A375 (cell line): ENCODE measurements at places on chromosomes 6 and 20. TPM values are rescaled to one million over a fixed set of nuclear protein-coding genes. Genes with fewer than 3 reads are reported as not detected.

DNMT3B gene
- total RNA-seq: 2.8 and 4.1 TPM in 2 replicates

TCF15 gene
- total RNA-seq: 1.1 and 1.5 TPM in 2 replicates

TRAPPC3L gene
- total RNA-seq: not detected in 2 replicates

C4A gene
- 0.94 and 2.3 TPM in 2 replicates for total RNA-seq

ZBTB12 gene
- 5.6 and 6.4 TPM in 2 replicates for total RNA-seq

KCNS1 gene
- total RNA-seq: not detected in 2 replicates

COL21A1 gene
- 0.13 and 0.53 TPM in 2 replicates for total RNA-seq

TCF19 gene
- 32.8 and 38.1 TPM in 2 replicates for total RNA-seq

NRSN1 gene
- not detected in 2 replicates for total RNA-seq

TRMT6 gene
- total RNA-seq: 46.5 and 54.6 TPM in 2 replicates

FAM8A1 gene
- total RNA-seq: 5.0 and 6.1 TPM in 2 replicates

MLIP gene
- total RNA-seq: 0.49 TPM in 1 of 2 replicates, not detected in the other

PIM1 gene
- 14.0 and 18.5 TPM in 2 replicates for total RNA-seq

DEFB116 gene
- total RNA-seq: not detected in 2 replicates

BACH2 gene
- total RNA-seq: 1.1 and 2.7 TPM in 2 replicates

TRIM10 gene
- not detected in 2 replicates for total RNA-seq

TMEM200A gene
- 0.75 and 1.1 TPM in 2 replicates for total RNA-seq

RHAG gene
- not detected in 2 replicates for total RNA-seq

NKAIN4 gene
- 0.32 TPM in 1 of 2 replicates, not detected in the other for total RNA-seq

MCHR2 gene
- total RNA-seq: not detected in 2 replicates

FOXF2 gene
- 3.1 and 3.8 TPM in 2 replicates for total RNA-seq

ENPP3 gene
- 0.26 and 0.80 TPM in 2 replicates for total RNA-seq

SCUBE3 gene
- total RNA-seq: 0.82 and 1.0 TPM in 2 replicates

NKAPL gene
- total RNA-seq: not detected in 2 replicates

ADAM33 gene
- not detected in 2 replicates for total RNA-seq

BNIP5 gene
- total RNA-seq: not detected in 2 replicates

NRN1 gene
- total RNA-seq: 4.0 and 6.1 TPM in 2 replicates

PNPLA1 gene
- not detected in 2 replicates for total RNA-seq

PTK7 gene
- 25.7 and 27.3 TPM in 2 replicates for total RNA-seq

LHFPL5 gene
- not detected in 2 replicates for total RNA-seq

GNMT gene
- total RNA-seq: 0.57 TPM in 1 of 2 replicates, not detected in the other

ISM1 gene
- total RNA-seq: 0.03 and 0.08 TPM in 2 replicates

ZBP1 gene
- total RNA-seq: not detected in 2 replicates

DLK2 gene
- 4.9 and 7.1 TPM in 2 replicates for total RNA-seq

GRM1 gene
- not detected in 2 replicates for total RNA-seq

HLA-DRB5 gene
- 40.7 and 40.9 TPM in 2 replicates for total RNA-seq

NOTCH4 gene
- 4.6 and 4.7 TPM in 2 replicates for total RNA-seq

C6orf132 gene
- not detected in 2 replicates for total RNA-seq

BLTP3A gene
- 9.7 and 13.0 TPM in 2 replicates for total RNA-seq

RAD21L1 gene
- not detected in 2 replicates for total RNA-seq

TFAP2A gene
- total RNA-seq: 11.0 and 12.1 TPM in 2 replicates

KIF6 gene
- total RNA-seq: 2.5 and 2.7 TPM in 2 replicates

ADISSP gene
- 50.1 and 55.5 TPM in 2 replicates for total RNA-seq

TMEM170B gene
- total RNA-seq: 0.57 and 0.80 TPM in 2 replicates

CGA gene
- total RNA-seq: not detected in 2 replicates

SLC17A3 gene
- total RNA-seq: not detected in 2 replicates

C20orf204 gene
- total RNA-seq: 1.8 and 2.1 TPM in 2 replicates

HRH3 gene
- not detected in 2 replicates for total RNA-seq

HNF4A gene
- total RNA-seq: not detected in 2 replicates

CEP57L1 gene
- 12.5 and 13.2 TPM in 2 replicates for total RNA-seq

CDKN1A gene
- 85.1 and 95.9 TPM in 2 replicates for total RNA-seq

GPR31 gene
- not detected in 2 replicates for total RNA-seq

ESR1 gene
- not detected in 2 replicates for total RNA-seq

DDO gene
- 2.4 and 2.9 TPM in 2 replicates for total RNA-seq

BHLHE23 gene
- total RNA-seq: not detected in 2 replicates

LIN28B gene
- total RNA-seq: 2.8 and 3.6 TPM in 2 replicates

SYNGAP1 gene
- total RNA-seq: 3.6 and 4.1 TPM in 2 replicates

NKAIN2 gene
- total RNA-seq: not detected in 2 replicates

TOP1 gene
- 38.8 and 42.3 TPM in 2 replicates for total RNA-seq
